ENCODE measurements at places on chromosomes 2 and 18. TPM values are rescaled to one million over a fixed set of nuclear protein-coding genes. Genes with fewer than 3 reads are reported as not detected.

DNA sequence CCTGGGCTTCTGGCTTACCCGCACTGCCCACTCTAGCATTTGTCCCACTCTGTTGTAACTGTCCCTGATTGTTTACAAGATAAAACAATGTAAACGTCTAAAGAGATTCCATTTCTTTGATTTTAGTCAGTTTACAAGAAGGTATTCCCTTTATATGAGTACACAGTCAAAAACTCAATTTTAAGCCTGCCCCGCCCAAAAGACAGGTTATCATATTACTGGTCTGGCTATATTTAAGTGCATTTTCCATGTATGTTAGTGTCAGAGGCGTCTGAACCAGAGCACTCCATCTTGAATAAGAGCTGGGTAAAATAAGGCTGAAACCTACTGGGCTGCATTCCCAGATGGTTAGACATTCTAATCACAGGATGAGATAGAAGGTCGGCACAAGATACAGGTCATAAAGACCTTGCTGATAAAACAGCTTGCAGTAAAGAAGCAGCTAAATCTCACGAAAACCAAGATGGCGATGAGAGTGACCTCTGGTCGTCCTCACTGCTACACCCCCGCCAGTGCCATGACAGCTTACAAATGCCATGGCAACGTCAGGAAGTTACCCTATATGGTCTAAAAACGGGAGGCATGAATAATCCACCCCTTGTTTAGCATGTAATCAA is 15.0 kb downstream of the GPR45 start:
- no peak for DNase-seq

DNA sequence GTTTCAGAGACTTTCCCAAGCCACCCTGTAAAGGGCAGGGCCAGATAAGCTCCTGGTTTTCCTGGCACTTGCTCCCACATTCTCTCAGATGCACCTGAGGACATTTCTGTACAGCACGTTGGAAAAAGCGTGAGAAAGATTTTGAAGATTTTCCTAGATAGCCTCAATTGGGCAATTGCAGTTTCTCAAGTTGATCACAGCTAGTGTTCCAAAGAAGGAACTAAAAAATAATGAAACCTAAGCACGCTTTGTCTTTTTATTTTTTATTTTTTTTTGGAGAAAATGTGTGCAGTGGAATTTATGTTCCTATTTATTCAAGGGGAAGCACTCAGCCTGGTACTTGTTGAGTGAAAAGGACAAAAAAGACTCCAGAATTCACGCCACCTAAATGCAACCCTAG is 429.1 kb downstream of the RNF144A start:
- DNase-seq = no peak

HK2 gene
- 76.4 TPM for total RNA-seq

STON1 gene
- total RNA-seq = 15.6 TPM

PSMA8 gene
- total RNA-seq = not detected

GRCh38 chr18:25469489-25469888 is 117.5 kb upstream of the ZNF521 start:
- no peak for DNase-seq

CNGA3 gene
- total RNA-seq = 0.29 TPM

- peak; percentile 35 for DNase-seq
Measured at GRCh38 chr2:3476985-3477327, 42.4 kb downstream of the ADI1 start.

HJURP gene
- 3.5 TPM for total RNA-seq

DNA sequence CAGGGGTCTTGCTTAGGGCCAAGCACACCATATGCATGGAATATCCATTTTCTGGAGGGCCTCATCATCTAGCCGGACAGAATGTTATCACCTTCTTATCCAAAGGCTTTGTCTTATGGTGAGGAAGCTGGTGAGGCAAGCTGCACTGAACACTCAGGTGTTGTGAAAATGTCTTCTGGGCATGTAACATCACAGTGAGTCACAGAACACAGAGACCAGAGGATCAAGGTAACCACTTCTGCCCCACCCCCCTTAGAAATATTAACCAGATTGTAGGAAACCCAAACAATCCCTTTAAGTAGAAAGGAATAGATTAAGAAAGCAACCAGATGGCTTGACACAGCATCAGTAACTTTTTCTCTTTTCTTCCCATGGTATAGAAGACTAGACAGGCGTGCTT is 51.1 kb downstream of the MYO5B start:
- DNase-seq = no peak

TLX2 gene
- total RNA-seq = under 0.01 TPM

GRCh38 chr2:54680397-54681041 is 42.9 kb upstream of the EML6 start:
- DNase-seq = no peak

All from osteoblast (primary cell).